Activated CD4-positive, alpha-beta T cell treated with anti-CD3 and anti-CD28 coated beads for 36 hours (primary cell): ENCODE measurements at places on chromosomes 5 and 9. TPM values are rescaled to one million over a fixed set of nuclear protein-coding genes. Genes with fewer than 3 reads are reported as not detected.

- no peaks in the 10 kb centered on the region for H3K4me1 ChIP-seq
- no peaks in the 10 kb centered on the region for H3K36me3 ChIP-seq
- H3K27ac ChIP-seq: no peak overlapping the region
- DNase-seq: no peak
- H3K27me3 ChIP-seq: no peaks in the 10 kb centered on the region
These were observed 853.7 kb downstream of the TAF11L14 start for GRCh38 chr5:18487928-18488480.

GRCh38 chr5:144950996-144951395 lies 780.3 kb downstream of the KCTD16 start:
- H3K36me3 ChIP-seq: no peaks in the 10 kb centered on the region
- no peak overlapping the region for H3K27ac ChIP-seq
- no peaks in the 10 kb centered on the region for H3K4me1 ChIP-seq
- no peak for DNase-seq
- no peak overlapping the region for H3K4me3 ChIP-seq

- H3K36me3 ChIP-seq: no peaks in the 10 kb centered on the region
- no peak overlapping the region for H3K27ac ChIP-seq
- DNase-seq: no peak
- no peak overlapping the region for H3K4me3 ChIP-seq
- H3K4me1 ChIP-seq: no peaks in the 10 kb centered on the region
- no peaks in the 10 kb centered on the region for H3K27me3 ChIP-seq
These were observed 702.8 kb downstream of the CETN3 start for GRCh38 chr5:89706731-89707130.

DNA sequence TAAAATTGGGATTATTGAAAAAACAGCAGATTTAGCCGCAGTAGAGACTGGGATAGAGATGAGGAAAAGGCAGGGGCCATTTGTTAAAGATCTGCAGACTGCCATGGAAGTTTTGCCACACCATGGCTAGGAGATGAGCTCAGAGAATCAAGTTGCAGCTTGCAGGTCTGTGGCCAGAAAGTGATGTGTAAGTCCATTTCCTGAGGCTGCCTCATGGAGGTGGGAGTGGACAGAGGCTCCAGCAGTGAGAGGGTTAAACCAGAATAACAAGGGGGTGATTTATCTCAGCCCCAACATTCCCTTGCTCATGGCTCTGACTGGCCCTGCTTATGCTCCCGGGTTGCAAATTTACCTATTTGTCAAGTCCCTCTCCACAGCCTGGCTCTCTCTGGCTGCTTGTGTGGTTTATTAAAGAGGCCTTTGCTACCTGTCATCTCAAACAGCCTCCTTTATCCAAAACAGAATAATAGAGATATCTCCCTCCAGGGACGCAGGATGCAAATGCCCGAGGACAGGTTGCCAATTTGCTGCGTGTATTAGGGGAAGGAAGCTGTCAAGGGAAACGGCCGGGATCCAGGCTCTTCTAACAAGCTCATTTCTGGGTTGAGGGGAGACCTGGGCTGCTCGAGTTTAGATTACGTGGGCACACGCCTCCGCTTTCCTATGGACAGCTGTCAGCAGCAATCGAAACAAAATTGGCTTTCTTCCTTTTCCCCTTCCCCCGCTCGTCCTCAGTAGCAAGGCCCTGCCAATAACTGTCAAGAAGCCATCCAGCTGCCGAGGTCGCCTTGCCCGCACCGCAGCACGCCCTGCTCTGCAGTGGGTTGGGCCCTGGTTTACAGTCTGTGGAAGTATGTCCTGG lies 72.8 kb upstream of the PITX1 start:
- H3K4me3 ChIP-seq: no peak overlapping the region
- H3K4me1 ChIP-seq: no peaks in the 10 kb centered on the region
- peaks cover 5% of the 10 kb centered on the region for H3K27me3 ChIP-seq
- no peak for DNase-seq
- no peaks in the 10 kb centered on the region for H3K36me3 ChIP-seq
- H3K27ac ChIP-seq: no peak overlapping the region

- H3K4me1 ChIP-seq: no peaks in the 10 kb centered on the region
- no peak overlapping the region for H3K4me3 ChIP-seq
These were observed 175.6 kb downstream of the HSD17B3 start for GRCh38 chr9:96126321-96126881.

DNA sequence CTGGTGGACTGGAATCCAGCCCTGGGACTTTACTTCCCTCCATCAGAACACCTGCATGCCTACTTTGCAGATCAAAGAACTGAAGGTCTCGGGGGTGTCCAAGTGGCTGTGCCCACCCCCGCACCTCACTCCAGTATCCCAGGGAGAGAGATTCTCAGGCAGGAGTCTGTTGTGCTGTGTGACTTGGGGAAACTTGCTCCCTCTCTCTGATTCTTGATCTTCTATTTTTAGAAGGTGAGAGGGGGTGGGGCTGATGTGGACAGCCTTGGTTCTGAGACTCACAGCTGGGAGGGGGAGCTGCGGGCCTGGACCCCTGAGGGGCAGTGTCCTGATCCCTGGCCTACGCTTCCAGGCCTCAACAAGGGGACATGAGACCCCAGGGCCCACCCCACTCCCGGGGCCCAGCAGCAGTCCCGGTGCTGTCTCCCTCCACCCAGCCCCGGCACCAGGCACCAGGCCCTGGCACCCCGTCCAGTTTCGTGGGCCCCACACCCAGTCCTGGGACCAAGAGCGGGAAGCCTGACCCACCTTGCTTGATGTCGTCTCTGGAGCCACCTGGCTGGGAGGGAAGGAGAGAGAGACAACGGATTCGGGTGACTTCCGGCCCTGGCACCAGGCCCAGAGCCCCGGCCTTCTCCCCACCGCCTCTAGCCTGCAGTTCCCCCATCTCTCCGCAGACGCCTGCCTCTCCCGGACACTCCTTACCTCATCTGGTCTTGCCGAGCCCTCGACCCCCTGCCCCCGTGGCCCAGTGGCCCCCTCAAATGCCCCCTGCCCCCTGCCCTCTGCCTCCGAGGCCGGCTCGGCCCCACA lies 74.0 kb upstream of the SPTLC1 start:
- H3K4me1 ChIP-seq: no peaks in the 10 kb centered on the region
- no peaks in the 10 kb centered on the region for H3K36me3 ChIP-seq
- no peak overlapping the region for H3K27ac ChIP-seq

DNA sequence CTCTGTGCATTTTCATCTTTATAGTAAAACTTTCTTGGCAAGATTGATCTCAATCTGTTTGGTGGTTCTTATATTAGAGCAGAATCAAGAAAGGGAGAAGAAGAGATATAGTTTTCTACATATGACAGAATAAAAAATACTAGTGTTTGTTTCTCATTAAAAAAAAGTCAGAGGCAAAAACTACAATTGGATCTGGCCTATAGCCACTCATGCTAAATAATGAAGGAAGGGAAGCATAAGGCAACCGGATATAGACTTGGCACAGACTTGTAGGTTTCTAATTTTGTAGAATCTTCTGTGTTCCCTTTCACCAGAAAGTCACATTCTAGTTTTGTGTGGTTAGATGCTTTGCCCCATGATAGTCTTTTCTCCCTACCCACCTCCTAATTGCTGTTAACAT lies 306.2 kb downstream of the PIK3R1 start:
- no peak overlapping the region for H3K27ac ChIP-seq
- H3K36me3 ChIP-seq: no peaks in the 10 kb centered on the region
- H3K4me3 ChIP-seq: no peak overlapping the region

DNA sequence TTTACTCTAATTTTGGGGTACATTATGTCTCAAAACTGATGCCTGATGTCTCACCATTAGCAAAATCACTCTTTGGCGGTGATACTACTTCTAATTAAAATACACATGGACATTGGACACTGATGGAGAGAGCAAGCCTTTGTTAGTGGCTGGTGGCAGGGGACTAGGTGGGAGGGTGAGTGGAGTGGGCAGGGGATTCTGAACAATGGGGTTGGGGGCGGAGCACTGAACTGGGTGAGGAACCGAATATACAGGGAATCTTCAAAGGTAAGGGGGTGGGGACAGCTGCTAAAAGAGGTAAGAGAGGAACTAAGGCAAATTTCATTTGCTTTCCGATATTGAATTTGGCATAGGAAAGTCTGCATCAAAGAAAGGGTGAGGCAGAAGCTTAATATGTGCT lies 88.8 kb downstream of the CARTPT start:
- H3K4me1 ChIP-seq: peaks cover 3% of the 10 kb centered on the region
- no peak for DNase-seq
- no peak overlapping the region for H3K27ac ChIP-seq
- no peak overlapping the region for H3K4me3 ChIP-seq
- no peaks in the 10 kb centered on the region for H3K36me3 ChIP-seq

DNA sequence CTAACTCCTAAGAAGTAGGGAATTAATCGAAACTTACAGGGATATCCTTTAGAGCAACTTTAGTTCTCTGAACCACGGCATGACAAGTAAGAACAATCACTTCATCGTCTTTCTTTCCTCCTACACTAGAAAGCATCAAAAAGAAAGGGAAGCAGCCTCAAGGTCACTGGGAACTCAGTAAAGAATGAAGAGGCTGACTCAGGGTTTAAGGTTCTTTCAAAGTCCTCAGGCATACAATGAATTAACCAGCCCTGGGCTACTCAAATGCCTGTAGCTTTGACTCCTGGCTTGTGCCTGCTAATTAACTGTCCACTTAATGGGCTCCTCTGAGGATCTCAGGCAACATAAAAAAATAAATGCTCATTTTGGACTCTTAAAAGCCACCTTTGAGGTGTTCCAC lies 102.0 kb downstream of the TRIM32 start:
- peaks cover 13% of the 10 kb centered on the region for H3K27me3 ChIP-seq
- no peak overlapping the region for H3K4me3 ChIP-seq
- H3K27ac ChIP-seq: no peak overlapping the region
- DNase-seq: no peak

DNA sequence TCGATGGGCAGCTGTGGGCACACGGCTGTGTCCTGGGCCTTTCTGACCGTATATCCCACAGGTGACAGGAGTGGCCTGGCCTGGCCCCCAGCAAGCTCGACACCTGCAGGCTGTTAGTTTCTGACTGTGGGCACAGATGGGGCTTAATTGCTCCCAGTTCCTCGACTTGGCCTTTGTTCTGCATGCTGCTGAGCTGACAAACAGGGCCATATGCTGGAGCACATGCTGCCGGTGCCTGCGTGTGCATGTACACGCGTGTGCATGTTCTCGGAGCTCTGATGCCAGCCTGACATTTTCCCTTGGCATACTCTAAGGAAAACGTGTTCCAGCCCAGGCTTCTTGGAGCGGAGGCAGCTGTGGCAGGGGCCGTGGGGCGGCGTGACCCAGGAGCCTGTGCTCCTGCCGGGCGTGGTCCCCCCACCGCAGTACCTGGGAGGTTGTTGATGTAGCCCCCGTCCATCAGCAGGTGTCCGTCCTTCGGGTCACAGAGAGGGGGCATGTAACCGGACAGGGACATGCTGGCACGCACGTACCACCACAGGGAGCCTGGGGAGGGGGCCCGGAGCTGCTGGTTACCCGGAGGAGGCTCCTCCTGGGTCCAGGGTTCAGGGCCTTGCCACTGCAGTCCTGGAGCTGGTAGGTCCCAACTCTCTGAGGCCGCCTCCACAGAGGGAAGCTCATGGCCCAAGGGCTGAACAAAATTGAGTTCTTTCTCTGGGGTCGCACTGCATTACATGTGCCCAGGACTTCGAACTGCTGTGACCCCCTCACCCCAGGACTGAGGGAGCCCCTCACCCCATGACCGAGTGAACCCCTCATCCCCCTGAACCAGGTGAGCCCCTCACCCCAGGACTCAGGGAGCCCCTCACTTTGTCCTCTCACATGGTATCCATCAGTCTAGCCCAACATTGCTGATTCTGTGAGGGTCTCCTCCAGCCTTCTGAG lies 4.1 kb upstream of the NSMF start:
- H3K27me3 ChIP-seq: no peaks in the 10 kb centered on the region
- peak overlapping the region; percentile 44 for H3K4me3 ChIP-seq
- H3K36me3 ChIP-seq: no peaks in the 10 kb centered on the region
- H3K27ac ChIP-seq: peak overlapping the region; percentile 47

DNA sequence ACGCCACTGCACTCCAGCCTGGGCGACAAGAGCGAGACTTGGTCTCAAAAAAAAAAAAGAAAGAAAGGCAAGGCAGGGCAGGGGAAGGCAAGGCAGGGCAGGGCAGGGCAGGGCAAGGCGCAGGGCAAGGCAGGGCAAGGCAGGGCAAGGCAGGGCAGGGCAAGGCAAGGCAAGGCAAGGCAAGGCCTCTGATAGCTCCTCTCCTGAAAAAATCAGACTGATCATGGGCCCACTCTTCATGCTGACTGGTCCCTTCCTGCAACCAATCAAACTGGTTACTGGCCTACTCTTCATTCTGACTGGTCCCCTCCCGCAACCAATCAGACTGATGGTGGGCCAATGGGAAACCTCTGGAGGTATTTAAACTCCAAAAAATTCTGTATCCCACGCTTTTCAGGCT lies 3.4 kb upstream of the ZBTB5 start:
- H3K27ac ChIP-seq: no peak overlapping the region
- H3K4me1 ChIP-seq: peaks cover 22% of the 10 kb centered on the region
- DNase-seq: no peak
- peaks cover 6% of the 10 kb centered on the region for H3K36me3 ChIP-seq

DNA sequence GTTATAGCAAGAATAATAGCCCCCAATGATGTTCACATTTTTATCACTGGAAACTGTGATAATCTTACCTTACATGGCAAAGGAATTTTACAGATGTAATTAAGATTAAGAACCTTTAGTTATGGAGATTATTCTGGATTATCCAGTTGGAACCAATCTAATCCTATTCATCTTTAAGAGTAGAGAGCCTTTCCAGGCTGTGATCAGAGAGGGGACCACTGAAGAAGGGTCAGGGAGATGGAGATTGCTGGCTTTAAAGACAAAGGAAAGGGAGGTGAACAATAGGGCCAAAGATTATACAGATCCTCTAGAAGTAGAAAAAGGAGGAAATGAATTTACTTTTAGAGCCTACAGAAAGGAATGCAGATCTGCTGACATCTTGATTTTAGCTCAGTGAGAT lies 253.5 kb upstream of the GRIN3A start:
- H3K36me3 ChIP-seq: no peaks in the 10 kb centered on the region
- no peak for DNase-seq
- H3K4me1 ChIP-seq: no peaks in the 10 kb centered on the region
- no peak overlapping the region for H3K27ac ChIP-seq
- H3K4me3 ChIP-seq: no peak overlapping the region

DNA sequence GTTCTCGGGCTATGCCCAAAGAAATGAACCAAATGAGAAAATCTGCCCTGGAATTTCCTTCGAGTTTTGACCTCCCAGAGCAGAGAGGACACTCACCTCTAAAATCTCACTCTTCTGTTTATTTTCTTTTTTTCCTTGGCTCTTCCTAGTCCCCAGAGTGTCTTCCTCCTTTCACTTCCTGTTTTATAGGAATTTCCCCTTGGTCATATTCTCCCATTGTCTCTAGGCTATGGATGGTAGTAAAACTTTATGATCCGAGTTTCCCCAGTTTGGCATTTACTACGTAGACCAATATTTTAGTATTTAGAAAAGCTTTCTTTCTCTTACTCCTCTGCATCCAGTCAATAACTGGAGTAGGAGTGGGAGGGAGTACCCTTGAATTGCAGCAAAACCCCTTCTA lies 354.5 kb upstream of the ZNF608 start:
- no peaks in the 10 kb centered on the region for H3K36me3 ChIP-seq
- no peaks in the 10 kb centered on the region for H3K4me1 ChIP-seq
- no peak overlapping the region for H3K27ac ChIP-seq
- H3K4me3 ChIP-seq: no peak overlapping the region

FCN2 gene
- total RNA-seq: not detected

DDX4 gene
- total RNA-seq: not detected

SLC45A2 gene
- not detected for total RNA-seq

SPATA31D4 gene
- total RNA-seq: not detected

OGN gene
- not detected for total RNA-seq

CRB2 gene
- total RNA-seq: not detected

WDR38 gene
- not detected for total RNA-seq

LEAP2 gene
- total RNA-seq: 2.5 TPM

ACTL7B gene
- total RNA-seq: not detected

C5orf24 gene
- total RNA-seq: 24.9 TPM

LCN12 gene
- total RNA-seq: 1.1 TPM

ENTREP1 gene
- not detected for total RNA-seq
